ENCODE measurements at places on chromosomes 3 and 15.
A peak's percentile ranks its signal among the peaks of the same experiment; 100 is the strongest.

GRCh38 chr3:30286007-30286669, 320.3 kb upstream of the TGFBR2 start:
- H3K27me3 ChIP-seq = no peaks in the 10 kb centered on the region
- no peaks in the 10 kb centered on the region for H3K36me3 ChIP-seq
- no peak for DNase-seq
- no peak overlapping the region for H3K4me3 ChIP-seq
- H3K4me1 ChIP-seq = peaks cover 44% of the 10 kb centered on the region

GRCh38 chr3:56125358-56126005, 342.8 kb downstream of the ERC2 start:
- no peak for DNase-seq
- H3K4me1 ChIP-seq = peaks cover 4% of the 10 kb centered on the region
- no peak overlapping the region for H3K4me3 ChIP-seq
- no peaks in the 10 kb centered on the region for H3K36me3 ChIP-seq
- H3K27ac ChIP-seq = no peak overlapping the region

DNA sequence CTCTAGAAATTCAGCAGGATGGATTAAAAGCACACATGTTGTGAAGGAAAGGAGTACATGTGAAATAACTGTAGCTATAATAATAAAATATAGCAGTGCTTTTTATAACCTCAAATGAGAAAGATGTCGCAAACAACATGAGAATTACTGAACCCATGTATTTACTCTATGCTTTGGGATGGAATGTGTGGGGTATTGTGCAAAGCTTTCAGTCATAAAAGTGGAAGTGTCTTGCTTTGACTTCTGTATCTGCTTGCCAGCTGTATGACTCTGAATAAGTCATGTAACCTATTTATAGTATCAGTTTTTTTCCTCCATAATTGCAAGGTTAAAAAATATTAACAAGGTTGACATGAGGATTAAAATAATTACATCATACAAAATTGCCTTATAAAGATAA, 519.3 kb upstream of the CADM2 start:
- no peak overlapping the region for H3K27ac ChIP-seq
- no peak for DNase-seq
- H3K36me3 ChIP-seq = no peaks in the 10 kb centered on the region
- no peaks in the 10 kb centered on the region for H3K27me3 ChIP-seq

GRCh38 chr3:150372320-150372719, 35.8 kb upstream of the TSC22D2 start:
- no peaks in the 10 kb centered on the region for H3K27me3 ChIP-seq
- peak overlapping the region; percentile 74 for H3K27ac ChIP-seq
- DNase-seq = no peak
- no peaks in the 10 kb centered on the region for H3K36me3 ChIP-seq
- H3K4me3 ChIP-seq = no peak overlapping the region
- peaks cover 24% of the 10 kb centered on the region for H3K4me1 ChIP-seq

GRCh38 chr3:148954981-148955380, 36.4 kb upstream of the GYG1 start:
- H3K27ac ChIP-seq = no peak overlapping the region
- no peaks in the 10 kb centered on the region for H3K27me3 ChIP-seq
- H3K4me1 ChIP-seq = no peaks in the 10 kb centered on the region
- H3K36me3 ChIP-seq = no peaks in the 10 kb centered on the region
- H3K4me3 ChIP-seq = no peak overlapping the region
- no peak for DNase-seq

- no peak overlapping the region for H3K4me3 ChIP-seq
- peaks cover 29% of the 10 kb centered on the region for H3K36me3 ChIP-seq
- H3K4me1 ChIP-seq = no peaks in the 10 kb centered on the region
- no peak for DNase-seq
- H3K27ac ChIP-seq = no peak overlapping the region
- H3K27me3 ChIP-seq = no peaks in the 10 kb centered on the region
These were observed 41.1 kb downstream of the CCK start for GRCh38 chr3:42224658-42225421.

- H3K4me1 ChIP-seq = peaks cover 13% of the 10 kb centered on the region
- H3K36me3 ChIP-seq = no peaks in the 10 kb centered on the region
- no peaks in the 10 kb centered on the region for H3K27me3 ChIP-seq
- H3K27ac ChIP-seq = no peak overlapping the region
- DNase-seq = no peak
These were observed 14.5 kb upstream of the VGLL4 start for GRCh38 chr3:11658180-11658579.

DNA sequence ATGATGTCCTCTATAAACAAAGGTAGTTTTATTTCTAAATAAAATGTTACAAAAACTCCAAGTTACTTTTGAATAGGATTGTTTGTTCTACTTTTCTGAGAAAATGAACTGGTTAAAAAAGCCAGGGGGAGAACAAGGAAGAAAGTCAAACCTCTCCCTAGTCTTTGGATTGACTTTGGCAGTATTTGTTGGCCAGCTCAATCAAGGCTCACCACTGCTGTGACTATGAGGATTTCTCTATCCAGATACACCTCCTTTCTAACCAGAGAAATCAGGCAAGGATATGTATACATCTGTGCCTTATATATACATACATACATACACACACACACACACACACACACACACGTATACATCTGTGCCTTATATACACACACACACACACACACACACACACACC, 107.8 kb downstream of the FEZF2 start:
- H3K4me3 ChIP-seq = no peak overlapping the region
- no peak for DNase-seq
- H3K4me1 ChIP-seq = peaks cover 12% of the 10 kb centered on the region
- no peak overlapping the region for H3K27ac ChIP-seq
- no peaks in the 10 kb centered on the region for H3K36me3 ChIP-seq
